ENCODE measurements at places on chromosomes 3 and 15.

GRCh38 chr3:56302417-56302816 lies 165.8 kb downstream of the ERC2 start:
- no peak for DNase-seq

- no peak for DNase-seq
Observed at GRCh38 chr15:96750361-96750760, 419.9 kb downstream of the NR2F2 start.

- no peak for DNase-seq
Observed at GRCh38 chr3:14598143-14598569, 53.4 kb upstream of the CCDC174 start.

GRCh38 chr3:17111586-17111985 lies 226.8 kb downstream of the PLCL2 start:
- no peak for DNase-seq

- DNase-seq = no peak
Observed at GRCh38 chr3:47611576-47611975, 32.9 kb upstream of the CSPG5 start.

DNA sequence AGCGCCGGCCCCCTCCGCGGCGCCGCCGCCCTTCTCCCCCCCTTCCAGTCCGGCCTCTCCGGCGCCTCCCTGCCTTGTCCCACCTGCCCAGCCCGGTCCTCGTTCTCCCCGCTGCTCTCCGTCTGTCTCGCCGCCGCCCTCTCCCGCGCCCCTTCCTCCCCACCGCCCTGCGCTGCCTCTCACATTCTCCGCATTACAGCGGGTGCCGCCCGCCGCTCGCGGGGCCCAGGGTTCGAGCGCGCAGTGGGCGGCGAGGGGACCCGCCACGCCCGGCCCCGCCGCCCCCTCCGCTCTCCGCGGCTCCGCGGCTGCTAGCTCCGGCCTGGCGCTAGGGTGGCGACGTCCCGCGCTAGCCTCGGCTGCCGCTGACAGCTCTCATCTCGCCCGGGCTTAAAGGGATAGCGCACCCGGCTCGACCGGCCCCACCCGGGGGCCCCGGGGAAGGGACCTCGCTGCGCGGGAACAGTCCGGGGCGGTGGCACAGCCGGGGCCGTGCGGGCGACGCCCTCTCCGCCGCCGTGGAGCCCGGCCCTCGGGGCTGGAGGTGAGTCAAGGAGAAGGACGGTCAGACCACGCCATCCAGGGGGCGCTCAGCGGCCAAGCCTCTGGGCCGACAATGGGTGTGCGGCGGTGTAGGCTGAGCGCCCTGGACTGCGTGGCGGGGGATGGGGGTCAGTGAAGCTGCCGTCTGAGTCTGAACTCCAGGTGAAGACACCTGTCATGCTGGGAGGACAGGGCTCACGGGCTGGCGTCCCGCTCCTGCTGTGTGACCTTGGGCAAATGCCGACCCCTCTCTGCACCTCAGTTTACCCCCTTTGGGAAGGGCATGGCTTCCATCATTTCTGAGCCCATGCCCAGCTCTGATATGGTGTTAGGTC lies 187.4 kb upstream of the LINGO1 start:
- DNase-seq = no peak

DNA sequence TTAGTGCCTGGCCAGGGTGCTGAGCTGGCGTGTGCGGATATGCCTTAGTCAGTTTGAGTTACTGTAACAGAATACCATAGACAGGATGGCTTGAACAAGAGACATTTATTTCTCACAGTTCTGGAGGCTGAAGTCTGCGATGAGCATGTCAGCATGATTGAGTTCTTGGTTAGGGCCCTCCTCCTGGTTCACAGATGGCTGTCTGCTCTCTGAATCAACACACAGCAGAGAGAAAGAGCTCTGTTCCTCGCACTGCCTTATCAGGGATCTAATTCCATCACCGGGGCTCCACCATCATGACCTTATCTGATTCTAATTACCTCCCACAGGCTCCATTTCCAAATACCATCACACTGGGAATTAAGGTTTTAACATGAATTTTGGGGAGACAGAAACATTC lies 386.6 kb upstream of the DPH6 start:
- DNase-seq = no peak

- DNase-seq = no peak
Observed at GRCh38 chr15:73873456-73873855, at the start of gene TBC1D21. TBC1D21 (plus strand) TSS chr15:73873564; CDS start chr15:73873710, 146 bp downstream.

GRCh38 chr15:41970456-41970855 lies 1.9 kb downstream of the EHD4 start:
- DNase-seq = no peak

- DNase-seq = no peak
Observed at GRCh38 chr3:148162132-148162531, 535.6 kb upstream of the AGTR1 start.

- no peak for DNase-seq
Observed at GRCh38 chr15:86061581-86061980, 18.1 kb upstream of the AGBL1 start.

DNA sequence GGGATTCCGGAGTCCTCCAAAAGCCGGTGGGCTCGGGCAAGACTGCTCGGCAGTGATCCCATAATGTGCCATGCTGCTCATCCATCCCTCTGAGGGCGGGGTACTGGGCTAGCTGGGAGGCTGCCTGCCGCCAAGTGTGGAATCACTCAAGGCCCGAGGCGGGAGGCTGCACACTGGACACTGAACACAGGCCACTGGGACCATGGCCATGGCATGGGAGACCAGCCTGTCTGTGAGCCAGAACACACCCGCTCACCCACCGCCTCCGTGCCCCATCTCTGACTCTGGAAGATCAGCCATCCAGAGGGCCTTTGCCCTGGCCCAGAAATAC lies 1.4 kb downstream of the C3orf22 start:
- DNase-seq = no peak

GRCh38 chr15:70690021-70690420 lies 73.3 kb downstream of the UACA start:
- no peak for DNase-seq

DNA sequence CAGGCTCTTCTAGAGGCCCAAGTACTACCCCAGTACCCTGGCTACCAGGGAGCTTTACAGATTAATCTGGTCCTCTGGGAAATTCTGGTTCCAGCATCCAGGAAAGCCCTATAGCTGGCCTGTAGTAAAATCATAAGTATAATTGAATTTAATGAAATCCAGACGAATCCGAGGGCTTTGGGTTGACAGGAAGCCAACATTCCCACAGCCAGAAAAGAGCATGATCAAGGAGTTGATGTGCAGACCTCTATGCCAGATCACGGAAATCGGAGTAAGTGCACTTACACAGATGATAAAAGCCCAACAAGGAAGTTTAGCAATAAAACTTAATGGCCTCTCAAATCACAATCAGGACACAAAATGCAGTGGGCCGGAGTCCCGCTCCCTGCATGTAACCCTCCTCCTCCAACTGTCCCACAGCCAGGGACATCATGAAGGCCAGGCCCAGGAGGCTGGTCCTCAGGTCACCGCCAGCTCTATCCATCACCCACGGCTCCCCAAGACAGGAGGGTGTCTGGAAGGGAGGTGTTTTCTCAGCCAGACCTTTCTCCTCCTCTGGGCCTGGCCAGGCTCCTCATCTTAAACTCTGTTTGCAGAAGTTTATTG lies 62.8 kb upstream of the SEC22A start:
- DNase-seq = no peak

DNA sequence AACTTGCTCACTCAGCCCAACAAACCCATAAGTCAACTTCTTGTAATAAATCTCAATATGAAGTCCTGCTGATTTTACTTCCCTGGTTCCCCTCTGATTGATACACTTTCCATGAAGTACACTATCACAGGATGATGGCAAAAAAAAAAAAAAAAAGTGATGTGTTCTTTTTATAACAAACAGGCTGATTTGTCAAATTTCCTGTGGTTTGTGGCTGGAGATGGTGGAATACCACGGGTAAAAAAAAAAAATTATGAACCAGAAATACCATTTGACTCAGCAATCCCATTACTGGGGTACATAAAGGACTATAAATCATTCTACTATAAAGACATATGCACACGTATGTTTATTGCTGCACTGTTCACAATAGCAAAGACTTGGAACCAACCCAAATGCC lies 10.7 kb upstream of the SERPINI2 start:
- DNase-seq = no peak

DNA sequence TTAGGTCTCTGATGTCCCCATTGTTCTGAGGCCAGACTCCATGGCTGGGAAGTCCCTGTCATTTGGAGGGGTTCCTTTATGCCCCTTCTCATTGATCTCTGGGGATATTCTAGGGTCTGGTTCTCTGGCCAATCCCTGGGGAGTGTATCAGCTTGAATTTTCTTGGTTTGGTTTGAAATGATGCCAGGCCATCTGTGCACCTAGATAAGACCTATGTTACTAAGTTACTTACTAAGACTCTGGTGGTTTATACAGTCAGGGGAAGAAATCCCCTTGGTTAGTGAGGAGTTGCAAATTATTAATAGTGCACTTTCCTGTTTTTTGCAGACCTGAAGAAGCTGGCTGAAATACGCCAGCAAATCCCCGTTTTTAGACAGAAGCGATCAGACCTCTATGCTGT lies 20.3 kb downstream of the NIT2 start:
- no peak for DNase-seq

- DNase-seq = no peak
Observed at GRCh38 chr3:123448536-123449101, at the start of gene ADCY5. ADCY5 (minus strand) TSS chr3:123449090; CDS start chr3:123448545, 545 bp downstream.

DNA sequence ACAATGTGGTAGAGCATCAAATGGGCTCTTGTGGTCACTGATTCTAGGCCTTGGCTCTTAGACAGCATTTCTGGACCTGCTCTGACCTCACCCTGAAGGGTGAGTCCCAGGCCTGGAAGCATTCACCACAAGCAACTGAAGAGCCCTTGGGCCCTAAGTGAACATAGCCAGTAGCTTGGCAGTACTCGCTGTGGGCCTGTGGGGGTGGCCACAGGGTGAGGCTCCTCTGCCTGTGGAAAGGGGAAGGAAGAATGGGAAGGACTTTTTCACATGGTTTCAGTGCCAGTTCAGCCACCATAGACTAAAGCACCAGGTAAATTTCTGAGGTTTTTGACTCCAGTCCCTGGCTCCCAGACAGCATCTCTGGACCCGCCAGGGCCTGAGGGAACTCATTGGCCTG lies 5.1 kb upstream of the ZSCAN2 start:
- DNase-seq = no peak

GRCh38 chr15:90234096-90234988 lies at the start of gene GDPGP1:
GDPGP1 (plus strand) TSS chr15:90234209; CDS start chr15:90240909, 6,700 bp downstream.
- DNase-seq = peak; percentile 74

GRCh38 chr15:50876989-50877360 lies 31.5 kb upstream of the AP4E1 start:
- DNase-seq = no peak

DNA sequence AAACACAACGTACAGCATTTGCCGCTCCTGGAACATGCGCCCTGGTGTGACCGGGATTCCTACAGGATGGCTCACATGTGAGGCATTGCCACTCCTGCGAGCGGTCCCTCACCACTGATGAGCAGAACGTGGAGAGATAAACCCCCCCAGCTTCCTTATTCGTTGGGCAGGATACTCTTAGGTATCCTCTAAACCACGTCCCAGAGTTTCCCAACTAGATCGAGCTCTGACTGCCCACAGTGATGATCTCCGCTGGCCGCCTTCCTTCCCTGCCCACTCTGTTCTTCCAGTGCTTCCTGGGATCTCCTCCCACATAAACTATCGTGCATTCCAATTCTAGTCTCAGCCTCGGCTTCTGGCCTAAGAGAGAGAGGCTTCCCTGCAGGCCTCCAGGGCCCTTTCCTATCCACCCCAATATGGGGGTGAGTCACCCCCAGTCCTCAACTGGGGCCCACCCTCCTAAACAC lies 91.8 kb downstream of the TOP2B start:
- no peak for DNase-seq

- DNase-seq = no peak
Observed at GRCh38 chr3:171757361-171758034, 52.8 kb downstream of the PLD1 start.

- no peak for DNase-seq
Observed at GRCh38 chr3:7574435-7574834, 713.5 kb downstream of the GRM7 start.

- DNase-seq = no peak
Observed at GRCh38 chr15:79881668-79882067, 15.1 kb downstream of the MTHFS start.

- no peak for DNase-seq
Observed at GRCh38 chr15:80587816-80588456, 107.2 kb upstream of the ABHD17C start.

DNA sequence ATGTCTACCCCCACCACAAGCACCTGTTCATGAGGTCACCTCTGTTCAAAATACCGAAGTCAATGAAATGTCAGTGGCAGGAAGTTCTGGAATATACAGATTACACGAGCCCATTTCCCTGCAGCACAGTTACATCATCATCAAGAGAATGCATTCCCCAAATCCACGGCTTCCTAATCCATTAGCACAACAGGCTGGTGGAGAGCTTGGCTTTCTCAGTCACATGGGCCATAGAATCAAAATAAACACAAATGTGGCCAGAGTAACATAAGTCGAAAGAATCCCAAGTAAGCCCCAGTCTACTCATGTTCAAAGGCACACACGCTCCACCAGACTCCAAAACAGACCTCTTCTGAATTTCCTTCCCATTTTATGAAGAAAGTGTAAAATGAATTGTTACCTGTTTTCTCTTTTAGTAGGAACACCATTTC lies 419.3 kb downstream of the MAGI1 start:
- no peak for DNase-seq

GRCh38 chr3:68743521-68743920 lies 188.8 kb downstream of the TAFA4 start:
- no peak for DNase-seq

DNA sequence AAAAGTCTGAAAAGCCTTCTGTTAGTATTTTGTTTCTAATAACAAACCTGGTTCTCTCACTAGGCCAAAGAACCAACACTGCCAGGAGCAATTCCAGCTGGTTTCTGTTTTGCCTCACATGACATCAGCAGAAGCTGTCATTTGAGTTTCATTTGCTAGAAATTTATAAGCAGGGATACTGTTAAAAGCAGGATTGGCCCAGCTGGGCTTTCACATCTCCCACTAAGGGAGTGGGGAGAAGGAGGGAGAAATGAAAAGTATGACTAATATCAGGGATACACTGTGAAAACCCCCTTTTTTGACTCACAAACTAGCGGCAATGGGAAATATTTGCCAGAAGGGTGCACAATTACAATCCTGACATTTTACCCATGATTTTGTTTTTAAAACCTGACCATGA lies 5.3 kb downstream of the CCDC80 start:
- DNase-seq = no peak

DNA sequence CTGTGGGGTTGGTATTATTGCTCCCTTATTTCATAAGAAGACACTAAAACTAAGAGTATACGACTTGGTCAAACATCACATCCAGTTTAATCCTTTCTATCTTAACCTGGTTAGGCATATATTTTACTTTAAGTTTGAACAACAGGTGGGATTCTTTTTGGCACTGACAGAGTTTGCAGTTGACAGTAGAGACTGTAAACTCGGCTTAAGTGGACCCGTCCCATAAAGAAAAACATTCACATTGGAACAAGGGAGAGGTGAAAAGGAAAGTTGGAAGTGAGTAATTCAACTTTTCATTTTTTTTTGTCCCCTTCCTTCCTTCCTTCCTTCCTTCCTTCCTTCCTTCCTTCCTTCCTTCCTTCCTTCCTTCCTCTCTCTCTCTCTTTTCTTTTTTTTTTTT lies 355.4 kb downstream of the LPP start:
- no peak for DNase-seq

- DNase-seq = no peak
Observed at GRCh38 chr3:72520690-72521308, 327.4 kb downstream of the SHQ1 start.

- DNase-seq = no peak
Observed at GRCh38 chr15:55526559-55527036, 18.6 kb upstream of the DNAAF4 start.

Data from NCI-H187 (cell line).